ENCODE measurements at places on chromosomes 12 and 14. TPM values are rescaled to one million over a fixed set of nuclear protein-coding genes. Genes with fewer than 3 reads are reported as not detected.

GRCh38 chr12:71646512-71646911 lies 17.1 kb downstream of the ZFC3H1 start:
- no peak for DNase-seq
- H3K27ac ChIP-seq, result no peak overlapping the region
- no peak overlapping the region for H3K4me3 ChIP-seq
- peaks cover 45% of the 10 kb centered on the region for H3K36me3 ChIP-seq

- peaks cover 12% of the 10 kb centered on the region for H3K4me1 ChIP-seq
- H3K4me3 ChIP-seq, result no peak overlapping the region
- no peak overlapping the region for H3K27ac ChIP-seq
- no peaks in the 10 kb centered on the region for H3K27me3 ChIP-seq
- H3K36me3 ChIP-seq, result no peaks in the 10 kb centered on the region
Observed at GRCh38 chr14:88196925-88197324, 126.1 kb downstream of the KCNK10 start.

DNA sequence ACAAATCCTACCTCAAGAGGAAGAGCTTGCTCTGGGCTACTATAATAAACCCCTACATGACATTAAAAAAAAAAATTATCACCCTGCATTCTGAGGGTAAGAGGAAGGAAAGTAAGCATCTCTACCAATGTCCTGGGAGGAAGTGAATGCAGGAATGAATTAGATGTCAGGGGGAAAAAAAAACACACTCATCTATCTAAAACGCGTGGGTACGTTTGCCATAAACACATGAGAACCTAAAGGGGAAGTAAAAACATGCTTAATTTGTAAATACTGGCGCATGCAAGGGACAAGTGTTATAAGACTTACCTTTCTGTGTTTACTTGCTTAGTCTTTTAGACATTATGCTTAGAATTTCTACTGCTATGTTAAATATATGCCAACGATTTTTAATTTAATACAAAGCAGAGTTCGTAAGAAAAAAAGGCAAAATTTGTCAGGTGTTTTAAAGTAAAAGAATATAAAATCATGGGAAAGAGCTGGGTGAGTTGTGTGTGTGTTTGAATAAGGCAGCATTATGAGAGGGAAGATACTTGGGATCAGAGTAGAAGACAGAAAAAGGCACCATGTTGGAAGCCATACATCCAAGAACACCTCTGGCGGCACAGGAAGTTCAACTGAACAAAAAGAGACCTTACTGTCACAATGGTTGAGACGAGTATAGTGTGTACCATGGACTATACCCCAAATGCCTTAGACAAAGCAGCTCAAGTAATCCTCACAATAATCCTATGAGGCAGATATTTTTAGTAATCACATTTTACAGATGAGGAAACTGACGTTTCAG lies 1.5 kb downstream of the TMED8 start:
- no peaks in the 10 kb centered on the region for H3K36me3 ChIP-seq
- H3K27ac ChIP-seq, result no peak overlapping the region
- DNase-seq, result no peak
- peaks cover 6% of the 10 kb centered on the region for H3K27me3 ChIP-seq
- H3K4me3 ChIP-seq, result peak overlapping the region; percentile 95
- H3K4me1 ChIP-seq, result no peaks in the 10 kb centered on the region

DNA sequence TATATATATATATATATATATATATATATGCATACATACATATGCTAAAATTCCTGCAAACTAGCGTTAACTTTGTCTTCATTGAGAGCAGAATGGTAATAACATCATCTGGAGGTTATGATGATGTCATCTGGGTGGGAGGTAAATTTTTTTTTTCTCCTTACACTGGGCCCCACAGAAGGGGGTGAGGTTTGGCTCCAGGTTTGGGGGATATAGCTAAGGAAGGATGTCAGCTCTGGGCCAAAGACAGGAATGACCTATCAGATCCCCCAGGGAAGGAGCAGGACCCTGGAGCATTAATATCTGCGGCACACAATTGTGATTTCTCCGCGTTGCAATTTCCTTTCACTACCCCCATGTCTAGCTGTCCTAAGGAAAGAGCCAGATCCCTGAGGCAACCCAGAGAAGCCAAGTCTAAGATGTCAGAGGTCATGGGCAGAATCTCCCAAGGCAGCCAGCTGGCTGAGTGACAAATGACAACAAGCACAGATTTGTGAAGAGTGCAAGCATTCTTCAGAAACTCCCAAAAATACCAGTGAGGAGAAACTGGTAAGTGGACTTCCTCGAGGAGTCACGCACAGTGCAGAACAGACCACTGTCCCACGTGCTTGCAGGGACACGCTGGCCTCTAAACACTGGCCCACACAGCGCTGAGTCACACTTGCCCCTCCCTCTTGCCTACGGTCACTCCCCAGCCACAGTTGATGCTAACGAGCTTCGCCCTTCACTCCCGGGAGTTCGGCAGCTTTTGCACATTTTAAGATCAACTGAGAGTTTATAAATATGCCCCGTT lies 9.9 kb downstream of the UBC start:
- no peaks in the 10 kb centered on the region for H3K36me3 ChIP-seq
- no peaks in the 10 kb centered on the region for H3K4me1 ChIP-seq
- H3K4me3 ChIP-seq, result no peak overlapping the region
- H3K27me3 ChIP-seq, result no peaks in the 10 kb centered on the region
- no peak overlapping the region for H3K27ac ChIP-seq

DNA sequence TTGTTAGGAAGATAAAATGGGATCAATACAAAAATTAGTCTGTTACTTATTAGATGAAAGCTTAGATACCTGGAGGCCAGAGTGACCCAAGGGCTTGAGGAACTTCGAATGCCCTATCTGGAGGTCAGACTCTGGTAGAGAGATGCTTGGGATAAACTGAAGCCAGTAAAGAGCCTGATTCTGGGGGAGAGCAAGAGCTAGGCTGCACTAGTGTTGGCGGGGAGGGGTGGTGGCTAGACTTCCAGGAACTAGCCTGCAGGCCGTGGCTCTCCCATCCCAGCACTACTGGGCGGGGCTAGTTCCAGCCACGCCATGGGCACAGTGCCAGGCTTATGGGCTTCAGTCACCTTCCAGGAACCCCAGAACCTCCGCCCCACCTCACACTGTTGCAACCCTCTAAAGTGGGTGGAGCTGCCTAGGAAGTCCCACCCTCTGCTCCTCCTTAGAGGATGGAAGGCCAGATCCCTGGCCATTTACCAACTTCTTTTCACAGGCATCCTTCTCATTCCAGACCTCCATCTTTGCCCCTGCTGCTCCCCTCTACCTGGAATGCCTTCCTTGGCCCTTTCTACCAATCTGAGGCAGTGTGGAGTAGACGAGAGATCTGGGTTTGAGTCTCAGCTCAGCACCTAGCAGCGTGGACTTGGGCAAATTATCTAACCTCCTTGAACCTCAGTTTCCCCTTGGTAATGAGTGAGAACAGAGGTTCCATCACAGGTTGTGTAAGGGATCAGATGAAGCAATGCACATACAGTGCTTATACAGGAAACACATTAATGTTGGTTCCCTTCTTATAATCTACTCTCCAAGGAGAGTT lies 6.3 kb upstream of the NFE2 start:
- no peak overlapping the region for H3K27ac ChIP-seq
- peaks cover 33% of the 10 kb centered on the region for H3K4me1 ChIP-seq
- H3K4me3 ChIP-seq, result no peak overlapping the region

DNA sequence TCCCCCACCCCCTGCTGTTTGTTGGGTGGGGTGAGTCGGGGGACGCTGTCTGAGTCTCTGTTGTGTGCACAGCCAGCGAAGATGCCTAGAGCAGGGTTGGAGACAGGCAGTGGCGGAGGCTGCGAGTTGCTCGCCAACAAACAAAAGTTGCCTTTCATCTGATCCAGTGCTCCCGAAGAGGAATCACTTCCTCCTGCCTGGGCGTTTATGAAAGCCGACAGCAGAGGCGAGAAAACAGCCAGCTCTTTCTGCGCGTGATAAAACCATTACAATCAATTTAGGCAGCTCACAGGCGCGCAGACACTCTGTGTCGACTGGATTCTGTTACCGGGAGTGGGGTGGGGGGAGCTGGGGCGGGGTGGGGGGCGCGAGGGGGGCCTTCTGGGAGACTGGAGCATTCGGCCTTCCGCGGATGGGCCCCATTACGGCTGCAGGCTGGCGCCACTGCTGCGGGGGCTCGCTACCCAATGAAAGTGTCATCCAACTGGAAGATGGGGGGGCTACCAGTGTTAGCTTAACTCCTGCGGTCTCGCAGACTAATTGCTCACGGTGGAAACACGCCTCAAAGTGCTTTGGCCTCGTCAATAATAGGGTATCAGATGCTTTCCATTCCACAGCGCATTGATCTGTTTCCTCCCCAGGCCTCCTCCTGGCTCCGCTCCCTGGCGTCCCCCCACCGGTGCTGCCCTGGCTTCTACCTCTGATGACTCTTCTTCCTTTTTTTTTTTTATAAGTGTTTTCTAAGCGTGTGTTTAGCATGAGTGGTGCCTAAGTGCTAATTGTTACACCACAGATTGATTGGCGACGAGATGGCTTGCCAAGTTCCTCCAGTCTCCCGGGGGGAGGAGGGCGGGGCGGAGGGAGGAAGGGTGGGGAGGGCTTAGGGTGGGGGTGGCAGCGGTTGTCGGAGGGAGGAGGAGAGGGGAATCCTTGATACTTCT lies 678.4 kb downstream of the MED13L start:
- peak; percentile 47 for DNase-seq
- H3K27ac ChIP-seq, result no peak overlapping the region
- H3K36me3 ChIP-seq, result no peaks in the 10 kb centered on the region
- H3K4me1 ChIP-seq, result peaks cover 9% of the 10 kb centered on the region
- H3K4me3 ChIP-seq, result no peak overlapping the region

- H3K36me3 ChIP-seq, result no peaks in the 10 kb centered on the region
- no peaks in the 10 kb centered on the region for H3K4me1 ChIP-seq
- H3K27ac ChIP-seq, result no peak overlapping the region
- no peaks in the 10 kb centered on the region for H3K27me3 ChIP-seq
Observed at GRCh38 chr14:30798516-30798915, 75.8 kb upstream of the COCH start.

- H3K27ac ChIP-seq, result peak overlapping the region; percentile 9
- no peak for DNase-seq
- H3K4me3 ChIP-seq, result no peak overlapping the region
- peaks cover 11% of the 10 kb centered on the region for H3K4me1 ChIP-seq
- no peaks in the 10 kb centered on the region for H3K36me3 ChIP-seq
- H3K27me3 ChIP-seq, result no peaks in the 10 kb centered on the region
Observed at GRCh38 chr12:62692884-62693283, 226.3 kb downstream of the MON2 start.

DNA sequence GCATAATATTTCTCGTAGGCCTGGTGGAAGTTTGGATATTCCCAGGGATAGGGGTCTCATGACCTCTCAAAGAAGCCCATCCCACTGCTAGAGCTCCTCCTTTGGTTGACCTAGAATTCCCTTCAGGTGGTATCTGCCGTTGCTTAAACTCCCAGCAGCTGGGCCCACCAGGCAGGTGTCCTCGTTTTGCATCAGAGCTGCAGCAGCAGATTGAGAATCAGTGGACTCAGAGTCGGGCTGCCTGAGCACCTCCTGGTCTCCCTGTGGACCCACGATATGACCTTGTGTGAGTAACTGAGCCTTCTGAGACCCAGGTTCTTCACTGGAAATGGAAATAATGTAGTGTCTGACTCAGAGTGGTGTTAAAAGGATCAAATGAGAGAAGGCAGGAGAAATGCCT lies 132.7 kb downstream of the PAPOLA start:
- no peaks in the 10 kb centered on the region for H3K36me3 ChIP-seq
- H3K4me3 ChIP-seq, result no peak overlapping the region
- H3K4me1 ChIP-seq, result no peaks in the 10 kb centered on the region
- no peaks in the 10 kb centered on the region for H3K27me3 ChIP-seq
- no peak overlapping the region for H3K27ac ChIP-seq
- DNase-seq, result no peak

- peak; percentile 37 for DNase-seq
- peaks cover 5% of the 10 kb centered on the region for H3K4me1 ChIP-seq
- no peaks in the 10 kb centered on the region for H3K36me3 ChIP-seq
Observed at GRCh38 chr12:55847603-55848291, 5.0 kb upstream of the MMP19 start.

- H3K4me1 ChIP-seq, result peaks cover 26% of the 10 kb centered on the region
- no peaks in the 10 kb centered on the region for H3K36me3 ChIP-seq
- peak overlapping the region; percentile 82 for H3K27ac ChIP-seq
- H3K27me3 ChIP-seq, result peaks cover 8% of the 10 kb centered on the region
- peak overlapping the region; percentile 89 for H3K4me3 ChIP-seq
- DNase-seq, result peak; percentile 71
Observed at GRCh38 chr14:51652168-51653078, 713 bp downstream of the FRMD6 start.

- H3K36me3 ChIP-seq, result no peaks in the 10 kb centered on the region
- H3K27me3 ChIP-seq, result no peaks in the 10 kb centered on the region
- no peak overlapping the region for H3K27ac ChIP-seq
- DNase-seq, result no peak
- H3K4me3 ChIP-seq, result no peak overlapping the region
Observed at GRCh38 chr12:121282072-121282742, 14.3 kb downstream of the CAMKK2 start.

GRCh38 chr12:99759444-99759843 lies 111.9 kb downstream of the GARIN6 start:
- no peak overlapping the region for H3K27ac ChIP-seq
- H3K27me3 ChIP-seq, result no peaks in the 10 kb centered on the region
- no peaks in the 10 kb centered on the region for H3K36me3 ChIP-seq
- H3K4me3 ChIP-seq, result no peak overlapping the region

- peak; percentile 61 for DNase-seq
- H3K27me3 ChIP-seq, result peaks cover 85% of the 10 kb centered on the region
- peak overlapping the region; percentile 71 for H3K4me3 ChIP-seq
- H3K27ac ChIP-seq, result no peak overlapping the region
- H3K36me3 ChIP-seq, result no peaks in the 10 kb centered on the region
Observed at GRCh38 chr12:1630133-1630826, 1.2 kb downstream of the WNT5B start.

- H3K4me1 ChIP-seq, result no peaks in the 10 kb centered on the region
- DNase-seq, result peak; percentile 61
- peaks cover 10% of the 10 kb centered on the region for H3K36me3 ChIP-seq
Observed at GRCh38 chr14:31300296-31300695, 92.7 kb upstream of the HECTD1 start.

- DNase-seq, result peak; percentile 85
- no peaks in the 10 kb centered on the region for H3K36me3 ChIP-seq
Observed at GRCh38 chr12:79547735-79548609, 142.8 kb downstream of the PAWR start.

GRCh38 chr12:82800185-82800584 lies 113.5 kb downstream of the TMTC2 start:
- no peaks in the 10 kb centered on the region for H3K27me3 ChIP-seq
- DNase-seq, result no peak
- H3K4me3 ChIP-seq, result no peak overlapping the region
- H3K4me1 ChIP-seq, result peaks cover 13% of the 10 kb centered on the region

The ACSM4 gene
- not detected for total RNA-seq

The PLA2G1B gene
- total RNA-seq, result not detected

The HNF1A gene
- total RNA-seq, result not detected

The STAC3 gene
- total RNA-seq, result 3.0 TPM

The SCNN1A gene
- total RNA-seq, result 134 TPM

The B4GALNT1 gene
- total RNA-seq, result 2.4 TPM

The LHX5 gene
- total RNA-seq, result not detected

The SETD1B gene
- 8.9 TPM for total RNA-seq

The TRHDE gene
- total RNA-seq, result 7.7 TPM

The PPP4R4 gene
- 11.1 TPM for total RNA-seq

The FGD4 gene
- total RNA-seq, result 54.3 TPM

The OAS2 gene
- not detected for total RNA-seq

The FAM90A1 gene
- not detected for total RNA-seq

The SPTB gene
- total RNA-seq, result 1.9 TPM

The CEBPE gene
- total RNA-seq, result not detected

The FGF23 gene
- total RNA-seq, result 0.56 TPM

The HOXC6 gene
- not detected for total RNA-seq

The HOXC12 gene
- total RNA-seq, result not detected

All from GM23338 (cell line).